NCI-H1694 (cell line): ENCODE measurements at places on chromosomes 5 and 9.

DNA sequence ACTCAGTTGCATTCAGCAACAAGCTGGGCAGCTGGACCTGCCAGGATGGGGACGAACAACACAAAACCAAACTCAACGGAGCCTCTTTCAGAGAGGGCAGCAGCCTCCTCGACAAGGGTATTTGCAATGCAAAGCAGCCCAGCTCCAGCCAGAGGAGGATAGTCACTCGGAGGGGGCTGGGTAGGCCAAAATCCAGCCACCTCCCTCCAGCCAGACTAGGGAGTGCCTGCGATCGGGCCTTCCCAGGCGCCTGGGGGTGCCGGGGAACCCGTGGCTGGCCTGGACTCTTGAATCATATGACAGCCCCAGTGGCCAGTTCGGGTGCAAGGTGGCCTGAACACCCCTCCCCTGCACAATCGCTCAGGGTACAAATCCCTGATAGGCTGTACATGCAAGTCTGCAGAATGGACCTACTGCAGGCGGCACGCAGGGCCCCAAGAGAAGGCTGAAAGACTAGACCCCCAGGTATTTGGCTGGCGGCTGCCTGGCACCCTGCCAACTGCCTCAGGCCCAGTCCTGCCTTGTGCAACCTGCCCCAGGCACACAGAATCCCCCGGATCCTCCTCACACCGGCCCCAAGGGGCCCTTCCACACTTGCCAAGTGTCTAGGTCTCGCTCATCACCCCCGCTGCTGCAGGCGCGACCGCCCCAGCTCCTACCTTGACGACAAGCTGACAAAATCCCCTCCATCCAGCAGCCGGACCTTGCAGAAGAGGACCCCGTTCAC is 1.3 kb downstream of the EEIG1 start:
- no peak for DNase-seq

- no peak for DNase-seq
Observed at GRCh38 chr5:154444556-154445421, 1.0 kb upstream of the SAP30L start.

DNA sequence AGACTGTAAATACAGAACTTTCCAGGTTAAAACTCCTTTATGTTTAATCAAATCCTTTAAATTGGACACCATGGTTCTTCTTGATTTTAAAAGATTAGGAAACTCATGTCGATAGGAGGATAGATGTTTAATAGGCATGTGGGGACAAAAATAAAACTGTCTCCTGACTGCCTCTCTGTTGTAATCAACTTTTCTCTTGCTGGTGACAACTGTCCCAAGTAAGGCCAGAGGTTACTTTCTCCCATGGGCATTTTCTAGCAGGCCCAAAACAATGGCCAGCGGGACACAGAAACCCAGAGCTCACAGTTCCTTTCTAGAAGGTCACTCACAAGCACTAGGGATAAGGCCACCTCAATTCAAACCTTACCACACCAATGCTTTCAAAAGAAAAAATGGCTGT is 14.5 kb downstream of the SLC36A2 start:
- DNase-seq: no peak

- no peak for DNase-seq
Observed at GRCh38 chr5:33817301-33817700, 74.5 kb downstream of the ADAMTS12 start.

GRCh38 chr5:138054847-138055558 is 22.1 kb upstream of the FAM13B start:
- DNase-seq: no peak

DNA sequence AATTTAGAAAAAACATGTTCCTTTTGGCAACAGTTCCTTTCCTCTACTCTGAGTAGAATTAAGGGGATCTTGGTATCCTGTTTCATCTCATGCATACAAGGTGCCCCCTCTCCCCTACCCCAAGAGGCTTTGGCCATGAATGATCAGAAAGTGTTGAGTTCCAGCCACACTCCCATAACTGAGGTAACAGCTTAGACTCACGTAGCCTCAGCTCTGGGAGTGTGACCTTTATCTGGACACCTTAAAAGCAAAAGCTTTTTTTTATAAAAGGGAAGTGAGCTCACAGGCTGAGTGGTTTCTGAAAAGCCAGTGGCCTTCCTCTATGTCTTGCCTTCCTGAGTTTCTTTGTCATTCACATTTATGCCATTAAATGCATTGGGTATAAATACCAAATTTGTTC is 900 bp upstream of the HAVCR2 start:
- no peak for DNase-seq

DNA sequence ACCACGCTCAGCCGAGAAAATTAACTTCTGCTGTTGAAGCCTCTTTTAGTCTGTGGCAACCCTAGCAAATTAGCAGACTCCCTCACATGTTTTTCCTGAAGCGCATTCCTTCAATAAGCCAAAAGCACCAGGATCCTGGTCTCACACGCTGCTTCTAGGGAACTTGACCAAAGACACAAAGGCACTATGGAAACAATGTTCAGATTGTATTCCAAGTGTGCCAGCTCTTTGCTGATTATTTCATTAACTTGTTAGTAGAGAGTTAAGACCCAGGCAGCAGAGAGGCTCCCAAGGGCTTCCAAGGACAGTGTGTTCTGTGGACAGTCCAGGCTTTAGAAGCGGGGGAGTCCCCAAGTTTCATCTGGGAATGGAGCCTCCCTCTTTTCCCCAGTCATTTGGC is 94.4 kb upstream of the BASP1 start:
- DNase-seq: no peak

GRCh38 chr5:1665231-1665630 is 134.4 kb downstream of the MRPL36 start:
- no peak for DNase-seq
